ENCODE measurements at places on chromosomes 7 and 10.

DNA sequence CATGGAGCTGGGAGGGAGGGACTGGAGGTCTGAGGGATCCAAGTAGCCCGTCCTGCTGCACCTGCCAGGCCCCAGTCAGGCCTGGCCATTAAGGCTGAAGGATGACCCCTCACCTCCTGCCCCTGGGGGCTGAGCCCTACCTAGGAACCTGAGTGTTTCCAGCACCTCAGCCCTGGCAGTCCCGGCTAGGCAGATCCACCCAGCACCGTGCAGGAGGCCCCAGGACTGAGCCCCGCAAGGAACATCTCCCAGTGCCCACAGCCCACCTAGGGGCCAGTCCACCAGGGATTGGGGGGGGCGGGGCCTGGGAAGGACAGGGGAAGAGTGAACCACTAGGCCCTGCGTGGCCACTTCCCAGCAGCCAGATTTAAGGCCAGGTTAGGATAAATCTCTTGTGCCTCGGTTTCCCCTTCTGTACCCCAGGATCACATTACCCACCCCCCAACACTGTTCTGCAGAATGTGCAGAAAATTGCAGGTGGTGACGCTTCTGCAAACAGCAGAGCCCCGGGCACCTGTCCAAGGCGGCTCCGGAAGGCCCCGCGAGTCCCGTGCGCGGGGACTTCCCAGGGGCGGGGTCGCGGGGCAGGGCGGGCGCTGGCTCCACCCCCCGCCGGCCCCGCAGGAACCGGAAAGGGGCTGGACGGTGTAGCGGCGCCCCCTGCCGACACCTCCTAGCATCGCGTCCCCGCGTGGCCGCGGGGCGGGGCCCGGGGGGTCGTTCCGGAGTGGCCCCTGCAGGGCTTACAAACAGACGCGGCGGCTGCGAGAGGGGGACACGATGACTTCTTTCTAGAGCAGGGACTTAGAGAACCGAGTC, 55.9 kb downstream of the PWWP2B start:
- peak; percentile 77 for DNase-seq

GRCh38 chr10:59181668-59182067, 5.2 kb downstream of the PHYHIPL start:
- DNase-seq = peak; percentile 78

DNA sequence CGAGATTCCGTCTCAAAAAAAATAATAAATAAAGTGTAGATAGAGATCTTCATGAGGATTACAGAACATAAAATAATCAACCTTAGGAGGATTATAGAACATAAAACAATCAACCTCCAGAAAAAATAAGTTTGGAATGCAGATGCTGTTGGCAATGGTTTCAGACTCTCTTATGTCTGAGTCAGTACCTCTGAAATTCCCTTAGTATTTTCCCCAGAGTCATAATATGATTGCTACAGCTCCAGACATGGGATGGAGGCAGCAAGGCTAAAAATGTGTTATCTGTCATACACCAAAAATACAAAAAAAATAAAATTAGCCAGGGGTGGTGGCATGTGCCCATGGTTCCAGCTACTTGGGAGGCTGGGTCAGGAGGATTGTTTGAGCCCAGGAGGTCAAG, 22.2 kb downstream of the CADPS2 start:
- no peak for DNase-seq

- DNase-seq = no peak
Observed at GRCh38 chr10:24825551-24825950, 101.9 kb upstream of the ARHGAP21 start.

- no peak for DNase-seq
Observed at GRCh38 chr10:88849234-88849633, 2.4 kb downstream of the ANKRD22 start.

DNA sequence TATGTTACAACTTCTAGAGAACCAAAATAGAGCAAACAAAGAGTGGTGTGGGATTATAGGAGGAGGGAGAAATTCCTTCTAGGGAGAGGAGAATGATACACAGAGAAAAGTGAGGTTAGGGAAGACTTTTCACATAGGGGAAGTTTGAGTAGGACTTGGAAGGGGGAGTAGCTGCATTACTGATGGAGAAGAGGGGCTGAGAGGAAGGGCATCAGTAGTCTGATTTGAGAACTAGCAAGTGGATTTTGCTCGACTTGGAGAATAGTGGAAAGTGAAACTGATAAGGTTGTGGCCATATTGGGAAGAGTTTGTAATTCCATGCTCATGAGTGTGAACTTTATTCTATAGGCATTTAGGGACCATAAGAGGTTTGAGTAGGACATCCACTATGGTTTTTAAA, 6.1 kb downstream of the NRF1 start:
- no peak for DNase-seq

GRCh38 chr7:116165717-116166116, 44.6 kb upstream of the TES start:
- no peak for DNase-seq

DNA sequence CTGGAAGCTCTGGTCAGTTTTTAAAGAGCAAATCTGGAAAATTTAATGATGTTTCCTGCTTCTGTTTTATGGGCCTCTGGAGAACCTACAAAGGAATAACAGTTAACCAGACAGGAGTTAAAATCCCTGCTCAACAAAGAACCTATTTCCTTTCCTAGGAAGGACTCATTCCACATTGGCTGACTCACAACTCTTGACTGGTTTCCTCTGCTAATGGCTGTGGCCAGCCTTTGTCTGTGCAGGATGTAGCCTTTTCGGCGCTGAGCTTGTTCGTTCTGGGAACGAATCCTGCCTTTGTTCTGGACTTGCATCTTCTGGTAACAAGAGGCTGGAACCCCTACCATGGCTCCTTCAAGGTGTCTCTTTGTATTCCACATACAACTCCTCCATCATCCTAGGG, 112.8 kb upstream of the PDCD4 start:
- DNase-seq = peak; percentile 15

- no peak for DNase-seq
Observed at GRCh38 chr7:137772316-137772715, 74.5 kb downstream of the DGKI start.

DNA sequence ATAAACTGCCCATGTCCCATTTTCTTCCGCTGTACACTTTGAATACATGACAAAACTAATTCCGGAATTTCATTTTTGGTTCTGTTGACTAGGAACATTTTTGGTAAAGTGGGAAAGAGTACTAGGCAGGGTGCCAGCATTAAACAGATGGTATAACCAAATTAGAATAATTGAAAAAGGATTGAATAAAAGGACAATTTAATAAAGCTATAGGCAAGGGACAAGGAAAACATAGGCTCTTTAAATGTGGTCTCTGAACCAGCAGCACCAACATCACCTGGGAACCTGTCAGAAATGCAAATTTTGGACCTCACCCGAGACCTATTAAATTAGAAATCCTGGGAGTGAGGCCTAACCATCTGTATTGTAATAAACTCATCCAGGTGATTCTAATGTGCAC, 376.9 kb downstream of the LRRTM3 start:
- DNase-seq = no peak

GRCh38 chr7:101084865-101085161, 468 bp upstream of the TRIM56 start:
- no peak for DNase-seq

- DNase-seq = peak; percentile 98
Observed at GRCh38 chr10:75111365-75111906, at the start of gene SAMD8. TSS of gene SAMD8 (plus strand) at chr10:75111656. CDS start at chr10:75150529, 38,873 bp downstream.

DNA sequence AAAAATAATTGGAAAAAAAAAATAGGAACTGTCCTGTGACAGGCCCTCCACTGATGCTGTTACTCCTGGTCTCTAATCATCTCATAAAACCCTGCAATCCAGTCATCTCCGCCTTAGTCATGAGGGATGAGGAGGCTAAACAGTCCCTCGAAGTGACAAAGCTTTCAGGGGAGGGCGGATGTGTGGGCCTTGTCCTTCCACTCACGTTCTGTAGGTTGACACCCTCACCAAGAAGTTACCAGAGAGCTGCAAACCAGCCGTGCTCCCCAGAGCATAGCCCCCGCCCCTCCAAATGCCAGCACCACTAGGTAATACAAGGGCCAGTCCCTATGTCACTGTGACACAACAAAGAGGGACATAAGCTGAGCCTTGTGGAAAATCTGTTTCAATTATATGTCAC, 11.9 kb downstream of the COBL start:
- no peak for DNase-seq

DNA sequence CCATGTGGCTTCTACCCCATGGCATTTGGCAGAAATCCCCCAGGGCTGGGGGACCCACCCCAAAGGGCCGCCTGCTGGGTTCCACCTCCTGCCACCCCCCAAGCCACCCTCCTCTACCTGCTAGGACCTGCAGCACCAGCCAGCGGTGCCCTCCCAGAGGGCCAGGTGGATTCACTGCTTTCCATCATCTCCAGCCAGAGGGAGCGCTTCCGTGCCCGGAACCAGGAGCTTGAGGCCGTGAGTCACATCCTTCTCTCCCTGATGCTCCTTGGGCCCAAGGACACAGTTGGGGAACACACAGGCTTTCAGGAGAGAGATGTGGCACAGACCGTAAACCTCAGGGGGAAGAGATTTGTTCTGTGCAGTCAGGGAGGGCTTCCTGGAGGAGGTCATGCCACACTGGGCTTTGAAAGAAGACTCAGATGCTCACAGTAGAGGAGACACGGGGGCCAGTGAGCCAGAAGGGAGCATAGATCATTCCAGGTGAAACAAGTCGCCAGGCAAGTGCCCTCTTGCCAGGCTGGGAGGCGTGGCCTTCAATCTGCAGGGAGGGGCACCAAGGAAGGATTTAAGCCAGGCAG, 11.5 kb upstream of the SH2B2 start:
- DNase-seq = no peak

DNA sequence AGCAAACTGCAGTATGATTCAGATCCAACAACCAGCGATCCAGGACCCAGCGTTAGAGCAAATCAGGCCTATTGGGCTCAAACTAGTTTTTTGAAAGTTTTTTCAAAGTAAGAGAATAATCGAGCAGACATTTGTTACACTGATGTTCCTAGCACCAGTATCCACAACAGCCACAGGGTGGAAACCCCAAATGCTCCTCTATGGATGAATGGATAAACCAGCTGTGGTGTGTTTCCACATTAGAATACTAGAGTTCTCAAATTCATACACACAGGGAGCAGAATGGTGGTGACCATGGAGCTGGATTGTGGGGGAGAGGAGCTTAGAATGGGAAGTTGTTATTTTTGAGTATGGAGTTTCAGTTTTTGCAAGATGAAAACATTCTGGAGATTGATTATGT, 60.7 kb downstream of the PDIA4 start:
- DNase-seq = no peak

GRCh38 chr10:3954615-3955014, 169.6 kb upstream of the KLF6 start:
- DNase-seq = no peak

DNA sequence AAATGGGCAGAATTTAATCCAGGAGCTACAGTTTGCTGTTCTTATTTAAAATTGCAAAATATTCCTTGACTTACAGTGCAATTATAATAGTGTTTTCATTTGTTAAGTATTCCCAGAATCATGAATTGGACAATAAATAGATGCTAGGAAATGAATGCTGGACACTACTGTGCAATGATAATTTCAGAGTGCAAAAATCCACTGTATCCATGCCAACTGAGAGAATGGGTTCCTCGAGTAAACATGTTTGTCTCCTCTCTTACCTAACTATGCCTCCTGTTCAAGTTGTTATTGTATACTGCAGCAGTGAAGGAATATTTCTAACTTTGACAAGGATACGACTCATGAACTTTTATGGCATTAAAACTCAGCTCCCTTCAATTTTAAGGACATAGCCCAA, 1396.3 kb downstream of the GATA3 start:
- DNase-seq = no peak

DNA sequence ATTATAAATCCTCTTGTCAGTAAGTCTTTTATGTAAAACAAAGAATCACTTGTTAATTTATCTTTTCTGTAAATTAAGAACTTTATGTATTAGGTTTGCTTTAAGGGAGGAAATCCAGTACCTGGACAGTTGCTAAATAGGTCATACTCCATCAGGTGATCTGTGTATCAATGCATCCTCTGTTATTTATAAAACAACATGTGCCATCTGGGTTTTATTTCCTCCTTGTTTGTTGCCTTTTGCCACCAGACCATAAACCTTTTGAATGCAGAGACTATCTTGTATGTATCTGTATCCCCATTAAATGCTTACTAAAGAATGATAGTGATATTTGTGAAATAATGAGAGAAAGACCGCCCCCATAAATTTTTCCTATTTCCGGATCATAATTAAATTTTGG, 70.0 kb downstream of the SLC35B4 start:
- no peak for DNase-seq

DNA sequence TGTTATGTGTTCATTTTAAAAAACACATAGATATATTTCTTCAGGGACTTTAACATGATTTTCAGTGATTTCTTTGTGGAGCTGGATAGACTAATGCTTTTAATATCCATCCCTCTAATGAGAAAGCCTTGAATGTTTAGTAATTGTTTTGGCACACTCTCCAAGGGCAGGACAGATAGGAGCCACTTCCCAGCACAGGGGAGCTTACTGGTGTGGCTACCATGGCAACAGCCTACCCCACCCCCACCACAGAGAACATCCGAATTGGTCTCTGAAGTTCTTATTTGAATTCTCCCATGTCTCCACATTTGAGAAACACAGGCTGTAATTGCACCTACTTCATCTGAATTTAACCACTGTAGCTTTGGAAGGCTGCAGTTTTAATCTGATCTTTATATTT, 87.7 kb downstream of the PRKG1 start:
- DNase-seq = peak; percentile 75

DNA sequence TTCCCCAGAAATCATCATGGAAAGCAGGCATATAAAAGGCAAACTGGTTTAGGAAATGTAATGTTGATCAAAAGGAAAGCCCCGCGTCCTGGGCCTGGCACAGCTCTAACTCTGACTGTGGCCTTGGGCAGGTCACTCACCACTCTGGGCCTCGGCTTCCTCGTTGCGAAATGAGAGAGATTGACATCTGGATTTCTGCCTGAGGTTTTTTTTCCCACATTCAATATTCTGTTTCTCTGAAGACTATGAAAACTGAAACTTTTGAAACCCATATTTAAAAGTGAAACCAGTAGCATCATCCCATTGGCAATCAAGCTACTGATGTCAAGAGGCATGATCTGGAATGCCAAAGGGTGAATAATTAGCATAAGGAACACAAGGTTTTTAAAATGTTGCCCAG, 369.7 kb upstream of the NPVF start:
- no peak for DNase-seq

DNA sequence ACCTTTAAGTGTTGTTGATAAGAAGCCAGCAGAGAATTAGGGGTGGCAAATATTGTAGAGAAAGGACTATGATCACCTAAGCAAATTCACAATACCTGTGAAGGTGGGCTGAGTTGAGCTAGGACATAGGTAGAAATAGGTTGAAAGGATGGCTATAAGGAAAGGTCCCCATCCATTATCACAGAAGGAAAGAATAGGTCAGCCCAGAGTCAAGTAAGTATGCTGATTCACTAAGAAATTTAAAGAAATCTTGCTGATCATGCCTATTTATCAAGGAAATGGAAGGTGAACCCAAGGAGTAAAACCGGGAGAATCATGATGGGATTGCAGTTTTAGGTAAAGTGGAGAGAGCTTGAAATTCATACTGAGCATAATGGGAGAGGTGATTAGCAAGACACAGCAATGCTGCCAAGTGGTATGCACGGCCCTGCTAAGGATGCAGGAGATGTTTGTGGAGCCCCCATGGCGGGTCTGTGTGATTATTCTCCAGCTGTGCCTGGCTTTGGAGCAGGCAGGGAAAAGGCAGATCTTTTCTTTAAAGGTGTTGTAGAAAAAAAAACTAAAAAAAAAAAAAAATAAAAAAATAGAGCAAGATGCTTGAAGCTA, 399.4 kb downstream of the PLXDC2 start:
- DNase-seq = peak; percentile 75

- no peak for DNase-seq
Observed at GRCh38 chr7:142628945-142629344, 120.3 kb upstream of the PRSS1 start.
